ENCODE measurements at places on chromosomes 2 and 18.

- DNase-seq, result no peak
These were observed 144.0 kb downstream of the DDX1 start for GRCh38 chr2:15735484-15736326.

DNA sequence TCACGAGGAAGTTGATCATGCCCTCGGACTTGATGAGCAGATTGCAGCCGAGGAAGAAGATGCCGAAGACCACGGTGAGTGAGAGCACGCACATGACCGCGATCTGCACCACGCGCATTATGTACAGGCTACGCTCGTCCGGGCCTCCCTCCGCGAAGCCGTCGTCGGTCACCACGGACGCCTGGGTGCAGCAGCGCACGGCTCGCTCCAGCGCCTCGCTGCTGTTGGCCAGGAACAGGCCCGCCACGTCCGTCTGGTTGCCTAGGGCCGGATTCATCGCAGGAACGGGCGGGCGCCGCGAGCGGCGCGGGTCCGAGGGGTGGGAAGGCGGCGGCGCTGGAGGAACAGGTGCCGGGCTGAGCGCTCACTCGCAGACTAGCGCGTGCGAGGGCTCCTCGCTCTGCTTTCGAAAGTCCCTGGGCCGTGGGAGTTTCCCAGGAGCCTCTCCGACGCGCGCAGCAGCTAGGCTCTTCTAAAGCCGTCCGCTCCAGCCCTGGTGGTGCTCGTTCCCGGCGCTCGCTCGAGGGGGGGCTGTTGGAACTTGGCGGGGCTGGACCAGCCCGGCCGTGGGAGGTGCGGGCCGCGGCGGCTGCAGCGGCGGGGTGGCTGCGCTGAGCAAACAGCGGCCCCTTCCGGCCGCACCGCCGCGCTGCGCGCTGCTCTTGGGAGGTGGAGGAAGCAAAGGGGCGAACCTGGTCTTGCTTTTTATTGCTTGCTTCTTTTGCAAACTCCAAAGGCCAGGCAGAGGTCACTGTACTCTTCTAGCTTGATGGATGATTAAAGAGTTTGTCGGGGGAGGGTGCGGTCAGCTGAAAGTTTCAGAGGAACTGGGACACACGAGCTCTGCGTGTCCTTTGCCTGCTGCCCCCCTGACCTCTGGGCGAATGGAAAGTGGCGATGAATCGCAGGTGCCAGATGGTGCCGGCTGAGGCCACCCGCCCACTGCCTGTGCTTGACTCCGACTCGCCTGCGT, at the start of gene RPRM:
Gene RPRM, minus strand, starts transcription at position 474 of the 973 bp plus-strand sequence. Its CDS starts 197 bp downstream, at position 277.
- peak; percentile 60 for DNase-seq

DNA sequence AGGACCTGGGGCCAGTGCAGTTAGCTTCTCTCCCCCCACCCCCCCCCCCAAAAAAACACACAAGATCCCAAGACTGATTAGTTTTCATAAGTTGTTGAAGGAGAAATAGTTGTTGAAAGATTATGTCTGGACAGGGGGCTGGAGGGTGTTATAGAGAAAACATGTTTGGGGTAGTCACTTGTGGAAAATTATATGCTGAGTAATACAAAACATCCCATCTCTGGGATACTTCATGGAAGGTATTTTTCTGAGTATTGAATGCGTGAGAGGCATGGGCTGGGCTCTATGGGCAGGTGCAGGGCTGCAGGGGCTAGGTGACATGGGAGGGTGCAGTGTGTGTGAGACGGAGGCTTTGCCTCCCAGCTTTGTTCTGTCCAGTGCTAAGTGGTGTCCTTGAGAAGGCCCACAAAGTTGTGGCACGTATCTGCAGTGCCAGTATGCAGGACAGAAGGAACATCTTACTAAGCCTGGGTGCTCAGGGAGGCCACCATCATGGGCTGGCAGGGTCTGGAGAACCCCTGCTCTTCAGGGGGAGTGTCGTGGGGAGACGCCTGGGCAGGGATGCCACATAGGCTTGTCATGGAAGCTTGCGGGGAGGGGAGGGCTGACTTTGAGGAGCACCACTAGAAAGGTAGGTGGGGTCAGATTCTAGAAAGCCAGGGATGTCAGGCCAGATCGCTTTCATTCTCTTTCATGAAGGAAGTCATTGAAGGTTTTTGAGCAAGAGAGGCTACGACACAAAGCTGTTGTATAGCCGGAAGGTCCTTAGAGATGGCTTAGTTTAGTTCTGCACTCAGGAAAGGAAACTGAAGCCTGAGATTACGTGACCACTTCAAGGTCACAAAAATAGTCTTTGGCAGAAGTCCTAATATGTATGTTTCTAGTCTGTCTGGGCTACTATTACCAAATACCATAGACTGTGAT, 232.0 kb downstream of the LDLRAD4 start:
- DNase-seq, result no peak

GRCh38 chr2:9847140-9847539, 3.9 kb downstream of the TAF1B start:
- no peak for DNase-seq

- peak; percentile 92 for DNase-seq
These were observed 435.6 kb upstream of the HS6ST1 start for GRCh38 chr2:128754246-128754724.

DNA sequence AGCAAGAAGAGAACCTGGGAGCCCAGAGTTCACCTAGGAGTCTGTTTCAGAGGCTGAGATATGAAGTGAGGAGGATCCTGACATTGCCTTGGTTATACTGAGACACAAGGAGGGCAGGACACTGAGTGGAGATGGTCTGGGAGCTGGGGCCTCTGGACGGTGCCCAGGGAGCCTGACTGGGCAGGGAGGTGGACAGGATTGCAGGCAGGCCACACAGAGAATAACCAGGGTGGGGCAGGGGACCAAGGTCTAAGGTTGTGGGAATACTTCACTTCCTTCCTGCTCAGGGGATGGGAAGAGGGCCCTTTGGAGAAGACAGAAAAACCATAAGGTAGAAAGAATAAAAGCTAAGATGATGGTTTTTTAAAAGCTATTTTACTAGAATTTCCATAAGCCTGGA, 18.7 kb downstream of the EDAR start:
- DNase-seq, result no peak

GRCh38 chr18:45589356-45590035, 25.8 kb upstream of the SLC14A2 start:
- DNase-seq, result no peak

- DNase-seq, result no peak
These were observed 44.6 kb downstream of the SMAD4 start for GRCh38 chr18:51074605-51075004.

GRCh38 chr2:109139865-109140396, 10.9 kb downstream of the SH3RF3 start:
- no peak for DNase-seq

GRCh38 chr2:119753041-119753929, 6.4 kb upstream of the PTPN4 start:
- DNase-seq, result peak; percentile 56

DNA sequence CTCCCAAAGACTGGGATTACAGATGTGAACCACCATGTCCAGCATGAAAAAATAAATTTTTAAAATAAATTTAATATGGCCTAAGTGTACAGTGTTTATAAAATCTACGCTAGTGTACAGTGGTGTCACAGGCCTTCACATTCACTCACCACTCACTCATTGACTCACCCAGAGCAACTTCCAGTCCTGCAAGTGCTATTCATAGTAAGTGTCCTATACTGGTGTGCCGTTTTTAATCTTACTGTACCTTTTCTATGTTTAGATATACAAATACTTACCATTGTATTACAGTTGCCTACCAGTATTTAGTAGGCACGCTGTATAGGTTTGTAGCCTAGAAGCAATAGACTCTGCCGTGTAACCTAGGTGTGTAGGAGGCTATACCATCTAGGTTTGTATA, 291.6 kb upstream of the STON1 start:
- no peak for DNase-seq

DNA sequence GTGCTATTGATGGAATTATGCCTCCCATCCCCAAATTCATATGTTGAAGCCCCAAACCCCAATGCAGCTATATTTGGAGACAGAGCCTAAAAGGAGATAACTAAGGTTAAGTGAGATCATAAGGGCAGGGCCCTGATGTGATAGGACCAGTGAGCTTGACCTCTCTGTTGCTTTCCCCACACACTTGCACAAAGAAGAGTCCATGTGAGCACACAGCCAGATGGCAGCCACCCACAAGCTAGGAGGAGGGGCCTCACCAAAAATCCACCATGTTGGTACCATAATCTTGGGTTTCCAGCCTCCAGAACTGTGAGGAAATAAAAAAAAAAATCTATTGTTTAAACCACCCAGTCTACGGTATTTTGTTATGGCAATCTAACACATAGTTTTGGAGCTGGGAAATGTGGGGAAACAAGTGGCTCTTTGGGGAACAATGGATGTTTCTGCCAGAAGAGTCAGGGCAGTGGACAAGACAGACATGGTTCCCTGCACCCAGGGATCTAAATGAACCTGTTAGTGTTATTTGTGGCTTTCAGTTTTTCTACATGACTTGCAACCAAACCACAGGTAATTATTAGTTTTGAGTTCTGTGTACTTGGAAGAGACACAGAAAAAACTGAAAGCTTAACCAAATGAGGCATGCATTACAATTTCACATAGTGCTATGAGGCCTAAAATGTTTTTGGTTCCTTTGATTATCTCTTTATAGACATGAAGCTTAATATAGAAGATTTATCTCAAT, 259.1 kb downstream of the LTBP1 start:
- no peak for DNase-seq

DNA sequence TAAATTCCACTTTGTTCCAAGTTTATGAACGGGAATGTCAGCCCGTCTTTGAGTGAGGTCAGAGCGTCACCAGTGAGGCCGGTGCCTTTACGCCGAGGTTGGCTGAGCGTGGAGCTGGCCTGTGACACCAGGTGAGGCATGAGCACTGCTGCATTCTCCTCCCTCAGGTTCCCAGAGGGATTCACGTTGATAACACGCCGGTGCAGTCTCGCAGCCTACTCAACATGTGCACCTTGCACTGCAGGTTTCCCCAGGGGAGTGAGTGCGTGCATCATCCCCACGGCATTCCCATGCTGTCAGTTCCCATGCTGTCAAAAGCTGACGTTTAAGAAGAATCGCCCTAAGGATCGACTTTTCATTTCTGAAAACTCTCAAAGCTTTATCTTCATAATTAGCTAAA, 213.3 kb downstream of the LDLRAD4 start:
- no peak for DNase-seq

DNA sequence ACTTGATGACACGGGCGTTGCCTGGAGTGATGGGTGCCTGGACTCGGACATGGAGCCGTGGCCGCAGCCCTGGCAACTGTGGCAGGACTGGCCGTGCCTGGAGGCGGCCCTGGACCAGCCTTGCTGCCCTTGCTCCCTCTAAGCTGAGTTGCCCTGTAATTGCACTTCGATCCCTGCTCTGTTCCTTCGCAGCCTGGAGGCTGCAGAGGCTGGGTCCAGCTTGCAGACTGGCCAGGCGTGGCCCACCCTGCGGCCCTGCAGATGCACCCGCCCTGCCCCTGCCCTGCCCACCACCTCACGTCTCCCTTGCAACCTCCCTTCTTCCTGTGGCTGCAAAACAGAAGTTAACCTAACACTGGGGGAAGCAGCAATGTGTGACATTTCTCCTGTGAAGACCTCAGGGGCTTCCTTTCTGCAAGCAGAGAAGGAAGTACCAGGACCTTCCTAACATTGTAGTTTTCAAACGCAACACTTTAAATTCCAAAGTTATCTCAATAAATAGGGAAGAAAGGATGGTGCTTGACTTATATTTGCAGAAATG, 174.6 kb upstream of the TPO start:
- no peak for DNase-seq

DNA sequence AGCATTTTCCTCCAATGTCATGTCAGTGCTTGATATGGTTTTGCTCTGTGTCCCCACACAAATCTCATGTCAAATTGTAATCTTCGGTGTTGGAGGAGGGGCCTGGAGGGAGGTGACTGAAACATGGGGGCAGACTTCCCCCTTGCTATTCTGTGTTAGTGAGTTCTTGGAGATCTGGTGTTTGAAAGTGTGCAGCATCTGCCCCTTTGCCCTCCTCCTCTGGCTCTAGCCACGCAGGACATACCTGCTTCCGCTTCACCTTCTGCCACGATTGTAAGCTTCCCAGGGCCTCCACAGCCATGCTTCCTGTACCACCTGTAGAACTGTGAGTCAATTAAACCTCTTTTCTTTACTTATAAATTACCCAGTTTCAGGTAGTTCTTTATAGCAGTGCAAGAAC, 118.7 kb downstream of the NOL10 start:
- DNase-seq, result no peak

GRCh38 chr18:69747388-69747787, 200.3 kb downstream of the CD226 start:
- DNase-seq, result no peak

DNA sequence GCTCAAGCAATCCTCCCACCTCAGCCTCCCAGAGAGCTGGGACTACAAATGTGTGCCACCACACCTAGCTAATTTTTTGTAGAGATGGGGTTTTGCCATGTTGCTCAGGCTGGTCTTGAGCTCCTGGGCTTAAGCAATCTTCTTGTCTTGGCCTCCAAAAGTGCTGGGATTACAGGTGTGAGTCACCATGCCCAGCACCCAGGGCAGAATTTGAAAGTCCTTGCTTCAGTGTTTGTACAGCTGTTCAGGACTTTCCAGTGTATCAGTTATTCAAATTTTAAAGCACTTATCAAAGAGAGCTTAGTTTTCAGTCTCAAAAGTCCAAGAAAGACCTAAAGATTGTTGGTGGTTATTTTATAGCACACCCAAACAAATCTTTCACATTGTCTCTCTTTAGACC, 43.6 kb upstream of the VPS54 start:
- no peak for DNase-seq

DNA sequence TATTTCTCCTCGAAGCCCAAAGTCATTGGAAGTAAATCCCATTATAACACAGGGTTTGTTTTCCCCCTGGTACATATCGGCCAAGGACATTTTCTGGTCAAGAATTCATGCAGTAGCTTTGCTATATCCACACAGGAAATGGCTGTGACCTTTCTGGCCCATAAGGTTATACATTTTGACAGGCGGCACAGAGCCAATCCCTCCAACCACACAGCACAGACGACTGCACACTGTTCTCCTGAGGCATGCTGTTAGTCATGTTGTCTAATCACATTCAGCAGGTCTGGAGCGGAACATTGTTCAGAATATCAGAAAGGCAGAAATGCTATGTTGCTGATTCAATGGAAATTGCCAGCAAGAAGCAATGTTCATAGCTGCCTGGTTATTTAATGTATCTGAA, 742.3 kb upstream of the SLC8A1 start:
- DNase-seq, result peak; percentile 50

DNA sequence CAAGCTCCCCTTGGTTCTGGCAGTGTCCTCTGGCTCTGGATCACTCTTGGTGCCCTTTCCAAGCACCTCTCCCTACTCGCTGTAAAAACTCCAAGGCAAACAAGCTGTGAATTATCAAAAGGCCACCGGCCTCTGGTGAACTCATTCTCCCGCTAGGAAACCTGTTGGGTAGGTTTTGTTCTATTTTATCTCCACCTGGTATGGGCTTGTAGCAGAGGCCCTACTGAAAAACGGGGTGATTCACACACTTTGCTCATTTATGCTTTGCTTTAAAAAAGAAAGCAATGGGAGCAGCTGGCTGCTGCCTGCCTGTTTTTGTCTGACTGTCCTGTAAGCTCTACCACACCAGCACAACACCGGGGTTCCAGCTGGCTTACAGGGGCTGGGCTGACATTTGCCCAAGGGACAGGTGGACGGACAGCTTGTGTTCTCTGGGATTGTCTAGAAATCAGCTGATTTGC, 56.8 kb downstream of the SH3BP4 start:
- DNase-seq, result no peak

GRCh38 chr2:217691920-217692666, 310.7 kb downstream of the TNS1 start:
- no peak for DNase-seq

GRCh38 chr2:71608034-71608433, 154.7 kb downstream of the DYSF start:
- no peak for DNase-seq
